ENCODE measurements at places on chromosomes 7 and 10.

DNA sequence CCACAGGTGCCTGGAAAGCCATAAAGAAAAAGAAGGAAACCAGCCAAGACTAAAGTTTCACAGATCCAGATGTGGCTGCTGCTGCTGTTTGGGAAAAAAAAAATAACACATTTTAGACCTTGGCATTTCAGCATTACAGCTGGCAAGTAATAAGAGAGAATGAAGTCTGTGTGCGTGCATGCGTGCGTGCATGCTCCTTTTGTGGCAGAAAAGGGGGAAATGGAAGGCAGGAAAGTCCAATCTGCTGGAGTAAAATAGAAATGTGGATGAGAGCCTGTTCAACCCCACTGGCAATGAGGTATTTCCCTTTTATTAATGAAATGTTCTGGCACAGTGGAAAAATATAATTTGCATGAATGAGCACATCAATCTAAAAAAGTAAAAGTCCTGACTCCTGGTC lies 137.0 kb upstream of the SEMA3A start:
- no peak for DNase-seq

DNA sequence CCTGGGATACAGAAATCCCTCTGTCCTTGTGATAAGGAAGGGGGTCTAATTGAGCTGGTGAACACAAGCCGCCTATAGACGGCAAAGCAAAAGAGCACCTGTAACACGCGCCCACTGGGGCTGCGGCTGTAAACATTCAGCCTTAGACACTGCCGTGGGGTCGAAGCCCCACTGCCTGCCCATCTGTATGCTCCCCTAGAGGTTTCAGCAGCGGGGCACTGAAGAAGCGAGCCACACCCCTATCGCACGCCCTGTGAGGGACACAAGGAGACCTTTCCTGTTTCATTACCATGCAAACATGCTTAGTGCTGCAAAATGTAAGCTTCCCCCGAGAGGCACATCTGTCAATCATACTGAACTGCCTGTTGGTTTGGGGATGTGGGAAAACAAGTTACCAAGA lies 82.1 kb downstream of the NRP1 start:
- no peak for DNase-seq

DNA sequence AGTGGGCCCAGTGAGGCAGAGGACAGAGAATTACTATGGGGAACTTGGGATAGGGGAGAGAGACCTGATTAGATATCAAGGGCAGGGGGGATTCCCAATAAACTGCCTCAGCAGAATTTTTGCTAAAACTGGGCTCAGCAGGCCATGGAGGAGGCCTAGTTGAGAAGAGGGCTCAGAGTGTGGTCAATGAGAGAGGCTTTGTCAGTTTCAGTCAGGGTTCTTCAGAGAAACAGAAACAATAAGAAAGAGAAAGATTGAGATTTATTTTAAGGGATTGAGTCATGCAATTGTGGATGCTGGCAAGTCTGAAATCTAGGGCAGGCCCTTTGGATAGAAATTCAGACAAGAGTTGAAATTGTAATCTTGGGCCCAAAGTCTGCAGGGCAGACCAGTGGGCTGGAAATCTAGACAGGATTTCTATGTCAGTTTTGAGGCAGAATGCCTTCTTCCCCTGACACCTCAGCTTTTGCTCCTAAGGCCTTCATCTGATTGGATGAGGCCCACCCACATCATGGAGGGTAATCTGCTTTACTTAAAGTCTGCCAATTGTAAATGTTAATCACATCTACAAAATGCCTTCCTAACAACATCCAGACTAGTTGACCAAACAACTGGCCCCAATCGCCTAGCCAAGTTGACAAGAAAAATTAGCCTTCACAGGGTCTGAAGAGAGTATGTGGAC lies 33.5 kb upstream of the CCSER2 start:
- DNase-seq: no peak

DNA sequence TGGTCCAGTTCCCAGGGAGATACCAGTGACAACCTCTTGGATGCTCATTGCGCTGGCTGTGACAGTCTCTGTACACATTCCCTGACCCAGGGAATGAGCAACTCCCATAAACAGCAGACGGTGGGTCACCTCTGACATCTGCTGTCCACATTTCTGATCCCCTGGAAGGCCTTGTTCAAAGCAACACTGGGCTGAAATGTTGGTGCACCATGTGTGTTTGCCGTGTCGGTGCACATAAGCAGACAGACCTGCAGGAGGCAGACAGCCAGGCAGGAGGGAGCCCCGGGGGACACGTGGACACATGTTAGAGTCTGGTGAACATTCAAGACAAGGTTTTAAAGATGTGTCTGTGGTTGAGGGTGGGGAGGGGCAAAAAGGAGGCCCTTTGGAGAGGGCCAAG lies 254.9 kb downstream of the PLXNA4 start:
- DNase-seq: no peak

DNA sequence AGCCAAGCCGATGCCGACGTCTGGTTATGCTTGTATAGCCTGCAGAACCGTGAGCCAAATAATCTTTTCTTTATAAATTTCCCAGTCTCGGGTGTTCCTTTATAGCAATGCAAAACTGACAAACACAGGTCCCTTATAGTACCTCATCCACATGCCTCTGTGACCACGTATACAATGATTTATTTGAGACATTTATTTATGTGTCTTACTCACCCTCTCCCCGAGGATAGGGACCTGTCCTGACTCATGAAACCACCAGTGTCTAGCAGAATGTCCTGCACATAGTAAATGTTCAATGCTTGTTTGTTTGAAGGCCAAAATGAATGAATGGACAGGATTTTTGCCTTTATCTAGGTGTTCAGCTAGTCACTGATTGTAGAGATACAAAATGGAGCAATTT lies 147.9 kb upstream of the FZD8 start:
- DNase-seq: no peak

DNA sequence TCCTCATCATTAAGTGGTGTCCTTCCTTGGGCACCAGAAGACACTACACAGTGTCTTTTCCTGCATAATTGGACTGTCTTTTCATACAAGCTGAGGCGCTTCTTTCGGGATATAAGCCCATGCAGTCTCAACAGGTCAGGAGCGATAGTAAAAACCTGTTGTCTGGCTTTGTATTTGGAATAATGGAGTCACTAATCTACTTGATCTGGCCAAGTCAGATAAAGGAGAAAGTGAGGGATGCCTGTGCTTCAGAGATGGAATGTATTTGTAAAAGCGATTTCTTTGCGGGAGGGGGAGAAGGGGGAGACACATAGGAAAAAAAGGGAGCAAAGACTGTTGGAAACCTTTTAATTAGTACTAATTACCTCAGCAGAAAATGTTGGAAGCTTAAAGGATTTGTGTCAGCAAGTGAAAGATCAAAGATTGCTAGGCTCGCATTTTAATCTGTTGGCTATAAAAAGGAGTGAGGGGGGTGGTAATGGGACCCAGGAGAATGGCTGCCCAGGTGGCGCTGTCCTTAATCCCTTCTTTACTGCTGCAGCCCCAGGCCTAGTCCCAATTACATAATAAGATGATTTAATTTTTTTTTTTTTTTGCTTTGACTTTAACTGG lies 581.4 kb downstream of the LRMDA start:
- DNase-seq: no peak

DNA sequence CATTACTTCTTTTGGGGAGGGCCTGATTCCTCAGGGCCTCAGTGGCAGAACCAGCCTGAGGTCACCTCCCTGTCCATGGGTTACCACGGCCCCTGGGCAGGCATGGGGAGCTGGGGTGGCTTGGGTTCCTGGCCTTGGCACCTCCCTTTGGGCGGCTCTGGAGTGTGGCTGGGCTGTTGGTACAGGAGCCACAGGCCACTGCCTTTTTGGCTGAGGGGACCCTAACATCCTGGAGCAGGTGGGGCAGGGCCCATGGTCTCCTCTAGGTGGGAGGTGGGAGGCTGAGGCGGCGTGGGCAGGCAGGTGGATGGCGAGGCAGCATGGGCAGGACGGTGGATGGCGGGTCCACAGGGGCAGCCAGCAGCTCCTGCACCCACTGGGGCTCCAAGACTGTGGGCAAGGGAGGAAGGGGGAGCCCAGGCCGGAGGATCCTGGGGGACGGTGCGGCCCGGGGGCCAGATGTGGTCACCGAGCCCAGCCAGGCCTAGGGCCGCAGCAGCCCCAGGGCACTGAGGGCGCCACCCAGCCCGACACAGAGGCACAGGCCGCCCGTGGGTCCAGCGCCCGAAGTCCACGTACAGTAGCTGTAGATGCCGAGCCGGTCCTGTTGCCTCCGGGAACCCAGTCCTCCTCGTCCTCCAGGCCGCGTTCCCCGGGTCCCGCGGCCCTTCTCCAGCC lies 2.4 kb upstream of the SYCE1 start:
- DNase-seq: no peak

- no peak for DNase-seq
Observed at GRCh38 chr10:122168101-122168500, 103.0 kb upstream of the BTBD16 start.

DNA sequence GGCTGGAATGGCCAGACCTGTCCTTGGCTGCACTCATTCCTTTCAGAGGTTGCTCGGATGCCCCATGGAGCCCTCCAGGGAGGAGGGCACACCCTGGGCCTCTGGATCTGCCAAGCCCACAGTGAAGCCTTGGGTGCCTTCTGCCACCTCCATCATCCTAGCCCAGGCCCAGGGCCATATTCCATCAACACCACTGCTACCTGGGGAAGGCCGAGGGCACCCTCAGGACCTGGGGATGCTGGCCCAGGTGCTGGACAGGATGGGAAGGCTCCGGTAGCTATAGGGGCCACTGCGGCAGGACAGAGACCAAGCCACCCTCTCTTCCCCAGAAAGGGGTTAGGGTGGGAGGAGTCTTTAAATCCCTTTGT lies 810 bp downstream of the OPN4 start:
- no peak for DNase-seq

DNA sequence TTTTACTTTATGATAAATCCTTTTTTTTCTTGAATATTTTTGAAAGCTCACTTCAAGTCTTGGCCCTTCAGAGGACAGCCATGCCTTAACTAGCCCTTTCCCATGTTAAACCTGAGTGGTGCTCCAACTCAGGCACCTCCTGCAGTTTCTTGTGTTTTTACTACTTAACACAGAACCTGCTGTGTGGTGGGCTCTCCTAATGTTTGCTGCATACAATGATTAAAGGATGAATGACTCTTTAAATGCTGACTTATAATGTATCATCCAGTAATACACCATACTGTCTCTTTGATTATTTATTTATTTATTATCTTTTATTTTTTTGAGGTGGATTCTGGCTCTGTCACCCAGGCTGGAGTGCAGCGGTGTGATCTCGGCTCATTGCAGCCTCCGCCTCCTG lies 179.4 kb downstream of the SEMA3E start:
- DNase-seq: no peak

DNA sequence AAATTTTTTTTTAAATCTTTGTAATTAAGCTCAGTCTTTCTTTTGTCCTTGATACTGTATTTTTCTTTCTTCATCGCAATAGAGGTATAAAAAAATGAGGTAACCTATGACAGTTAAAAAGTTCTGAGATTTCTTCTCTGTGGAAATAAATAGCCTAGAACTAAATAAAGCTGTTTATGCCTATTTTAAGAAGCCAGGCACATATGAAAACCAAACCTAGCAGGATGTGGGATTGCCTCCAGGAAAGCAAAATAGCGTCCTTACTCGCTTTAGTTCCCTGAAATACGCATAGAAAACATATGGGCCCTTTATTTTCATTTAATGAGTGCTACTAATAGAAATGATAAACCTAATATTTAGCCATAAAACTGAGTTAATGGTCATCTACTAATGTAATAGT lies 6.6 kb downstream of the UBE2D1 start:
- DNase-seq: no peak

DNA sequence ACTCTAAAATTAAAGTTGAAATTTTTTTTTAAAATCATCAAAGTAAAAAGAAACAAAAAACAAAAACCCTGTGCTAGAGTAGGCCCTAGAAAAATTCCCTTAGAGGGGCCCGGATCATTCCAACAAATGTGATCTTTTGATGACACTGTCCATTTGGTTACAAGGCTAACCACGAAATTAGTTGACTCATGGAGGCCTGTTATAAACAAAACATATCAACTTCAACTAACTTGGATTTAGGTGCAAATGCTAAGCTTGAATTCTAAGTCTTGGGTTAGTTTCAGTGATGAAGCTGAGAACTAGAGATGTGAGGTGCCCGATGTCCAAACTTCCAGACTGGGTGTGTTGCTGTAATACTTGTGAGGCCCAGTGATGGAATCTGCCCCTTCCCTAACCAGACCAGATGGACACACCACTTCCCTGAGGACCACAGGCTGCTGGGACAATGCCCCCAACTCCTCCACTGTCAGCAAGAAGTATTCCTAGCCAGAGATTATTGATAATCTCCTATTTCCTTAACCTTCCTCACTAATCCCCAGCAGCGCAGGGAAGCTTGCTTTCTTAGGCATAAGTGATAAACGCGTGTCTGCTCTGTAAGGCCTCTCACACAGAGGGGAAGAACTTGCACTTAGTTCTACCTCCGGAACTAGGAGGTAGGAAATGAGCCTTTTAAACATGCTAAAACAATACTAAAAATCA lies 108.7 kb downstream of the RAPGEF5 start:
- no peak for DNase-seq

GRCh38 chr7:129073738-129074137 lies 18.8 kb upstream of the TNPO3 start:
- DNase-seq: no peak

DNA sequence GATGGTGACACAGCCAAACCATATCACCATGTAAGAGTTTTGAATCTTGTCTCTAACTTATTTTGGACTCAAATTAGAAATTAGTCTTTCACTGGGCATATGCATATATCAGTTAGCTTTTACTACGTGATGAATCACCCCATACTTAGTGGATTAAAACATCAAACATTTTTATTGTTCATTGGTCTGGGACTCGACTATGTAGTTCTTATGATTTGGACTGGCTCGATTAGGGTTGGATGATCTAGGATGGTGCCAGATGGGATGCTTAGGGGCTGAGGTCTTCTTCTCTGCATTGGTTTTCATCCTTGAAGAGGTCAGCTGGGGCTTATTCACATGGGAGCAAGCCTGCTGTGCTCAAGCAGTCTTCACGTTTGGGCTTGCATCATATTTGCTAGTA lies 264.9 kb downstream of the EXOC4 start:
- DNase-seq: no peak

DNA sequence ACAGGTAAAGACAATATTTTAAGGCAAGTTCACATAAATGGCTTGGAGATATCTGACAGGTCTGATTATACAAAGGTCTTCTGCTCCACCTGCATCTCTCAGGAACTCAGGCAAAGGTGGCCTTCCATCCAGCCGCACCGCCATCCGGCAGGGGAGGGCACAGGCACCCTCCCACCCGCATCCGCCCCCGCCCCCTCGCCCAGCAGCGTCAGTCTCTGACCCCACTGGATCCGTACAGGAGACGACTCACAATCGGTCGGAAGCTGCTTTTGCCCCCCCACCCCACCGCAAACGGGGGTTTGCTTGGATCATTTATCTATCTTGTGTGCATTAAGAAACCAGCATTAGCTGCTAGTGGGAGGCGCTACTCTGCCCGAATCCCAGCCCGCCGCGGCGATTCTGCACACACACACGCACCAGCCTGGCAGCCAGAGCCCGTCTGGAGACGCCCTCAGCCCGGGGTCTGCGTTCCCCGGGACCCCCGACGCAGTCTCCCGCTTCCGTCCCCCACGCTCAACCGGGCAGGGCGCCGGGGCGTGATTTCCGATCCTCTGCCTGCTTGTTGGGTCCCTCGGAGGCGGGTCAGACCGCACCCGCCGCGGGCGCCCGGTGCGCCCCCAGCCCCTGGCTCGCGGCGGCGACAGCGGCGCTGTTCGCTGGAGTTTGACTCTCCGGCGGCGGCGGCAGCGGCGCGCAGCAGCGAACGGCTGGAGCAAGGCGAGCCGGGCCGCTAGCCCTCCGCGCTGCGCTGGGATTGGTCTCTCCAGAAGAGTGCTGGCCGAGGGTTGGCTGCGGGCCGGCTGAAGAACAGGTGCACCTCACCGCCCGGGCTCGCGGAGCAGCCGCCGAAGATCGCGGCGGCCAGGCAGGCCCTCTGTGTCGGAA lies 820 bp upstream of the NRG3 start:
- DNase-seq: no peak

- DNase-seq: no peak
Observed at GRCh38 chr10:103734731-103735130, 120.6 kb downstream of the SH3PXD2A start.

Measured in activated CD4-positive, alpha-beta T cell treated with anti-CD3 and anti-CD28 coated beads for 24 hours (primary cell).